ENCODE measurements at places on chromosomes 7 and 10.
A peak's percentile ranks its signal among the peaks of the same experiment; 100 is the strongest.

- DNase-seq = peak; percentile 69
These were observed 10.3 kb downstream of the CRHR2 start for GRCh38 chr7:30671793-30672465.

DNA sequence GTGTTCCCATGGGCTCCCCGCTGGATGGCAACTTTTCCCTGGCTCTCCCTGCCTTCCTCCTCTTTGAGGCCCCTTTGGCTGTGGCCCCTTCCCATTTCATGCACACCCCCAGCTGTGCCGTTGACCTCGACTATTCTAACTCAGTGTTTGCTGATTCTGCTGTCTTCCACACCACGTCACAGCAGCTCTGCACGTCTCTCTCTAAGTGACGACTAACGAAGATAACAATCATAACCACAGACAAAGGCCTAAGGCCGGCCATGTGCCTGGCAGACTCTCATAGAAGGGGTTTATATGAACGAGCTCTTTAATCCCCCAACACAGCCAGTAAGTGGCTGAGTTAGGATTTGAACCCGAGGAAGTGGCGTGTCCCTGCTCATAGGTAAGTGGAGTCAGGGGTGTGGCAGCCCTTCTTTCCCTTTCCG is 151.5 kb upstream of the SHH start:
- no peak for DNase-seq

- DNase-seq = no peak
These were observed 4.0 kb downstream of the SNCG start for GRCh38 chr10:86962136-86962980.

GRCh38 chr10:119803264-119803663 is 69.4 kb downstream of the MCMBP start:
- DNase-seq = peak; percentile 61

- no peak for DNase-seq
These were observed 147.1 kb downstream of the PHF14 start for GRCh38 chr7:11120675-11121220.

DNA sequence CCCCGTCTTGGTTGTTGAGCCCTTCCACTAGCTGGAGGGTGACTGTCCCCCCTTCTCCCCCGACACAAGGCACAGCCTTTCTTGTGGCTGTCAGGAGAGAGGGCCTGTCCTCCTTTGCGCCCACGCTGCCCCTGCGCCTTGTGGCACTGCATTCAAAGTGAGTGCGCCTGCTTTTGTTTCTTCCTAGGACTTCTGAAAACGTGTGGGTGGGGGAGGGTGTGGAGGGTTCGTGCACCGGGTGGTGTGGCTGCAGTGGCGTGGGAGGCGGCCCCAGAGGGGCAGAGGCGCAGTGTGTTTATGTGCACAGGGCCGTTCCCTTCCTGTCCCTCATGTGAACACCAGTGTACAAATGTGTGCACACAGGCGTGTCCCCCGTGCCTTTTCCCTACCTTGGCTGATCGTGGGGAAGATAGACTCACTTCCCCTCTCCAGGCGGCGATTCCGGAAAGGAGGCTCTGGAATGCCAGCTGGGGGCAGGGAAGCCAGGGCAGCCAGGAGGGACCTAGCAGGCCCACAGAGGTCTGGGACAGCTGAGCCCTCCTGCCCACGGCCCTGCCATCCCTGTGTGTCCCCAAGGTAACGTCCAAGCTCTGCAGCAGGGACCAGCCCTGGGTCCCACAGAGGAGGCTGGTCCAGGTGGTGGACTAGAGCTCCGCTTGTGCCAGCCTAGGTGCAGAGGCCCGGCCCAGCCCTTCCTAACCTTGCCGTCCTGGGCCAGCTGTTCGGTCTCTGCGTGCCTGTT is 88.8 kb downstream of the LHPP start:
- no peak for DNase-seq

DNA sequence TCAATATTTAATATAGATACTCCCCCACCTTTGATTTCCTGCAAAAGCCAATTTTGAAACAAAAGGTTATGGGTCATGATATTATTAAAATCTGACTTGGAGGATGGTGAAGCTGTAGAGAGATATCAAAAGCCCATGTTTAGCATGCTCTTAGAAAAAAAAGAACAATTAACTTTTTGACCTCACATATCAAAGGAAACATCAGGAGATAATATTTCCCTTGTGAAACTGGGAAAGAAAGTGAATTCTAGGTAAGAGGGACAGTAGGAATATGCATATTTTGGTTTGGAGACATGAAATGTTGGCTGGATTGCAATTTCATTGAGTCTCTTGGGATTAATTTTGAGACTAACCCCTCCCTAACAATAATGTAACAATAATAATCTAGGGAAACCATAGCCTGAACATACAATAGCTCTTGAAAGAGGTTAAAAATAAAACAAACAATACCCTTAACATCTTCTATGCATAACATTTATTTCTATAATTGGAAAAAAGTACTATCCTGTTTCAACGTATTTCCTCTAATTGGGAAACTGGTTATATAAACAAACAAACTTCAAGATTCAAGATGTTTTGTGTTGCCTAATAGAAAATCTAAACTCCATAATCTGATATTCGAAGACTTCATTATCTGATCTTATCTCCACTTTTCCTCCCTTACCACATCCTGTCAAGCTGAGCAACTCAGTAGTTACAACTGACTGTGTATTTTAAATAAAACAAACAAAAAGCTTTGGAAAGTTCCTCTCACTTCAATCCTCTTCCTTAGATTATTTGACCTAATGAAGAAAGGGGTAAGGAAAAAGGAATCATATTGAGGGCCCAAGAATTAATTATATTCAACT is 14.8 kb downstream of the TMEM26 start:
- peak; percentile 31 for DNase-seq

- no peak for DNase-seq
These were observed 21.2 kb upstream of the LRRC4 start for GRCh38 chr7:128052404-128052803.

DNA sequence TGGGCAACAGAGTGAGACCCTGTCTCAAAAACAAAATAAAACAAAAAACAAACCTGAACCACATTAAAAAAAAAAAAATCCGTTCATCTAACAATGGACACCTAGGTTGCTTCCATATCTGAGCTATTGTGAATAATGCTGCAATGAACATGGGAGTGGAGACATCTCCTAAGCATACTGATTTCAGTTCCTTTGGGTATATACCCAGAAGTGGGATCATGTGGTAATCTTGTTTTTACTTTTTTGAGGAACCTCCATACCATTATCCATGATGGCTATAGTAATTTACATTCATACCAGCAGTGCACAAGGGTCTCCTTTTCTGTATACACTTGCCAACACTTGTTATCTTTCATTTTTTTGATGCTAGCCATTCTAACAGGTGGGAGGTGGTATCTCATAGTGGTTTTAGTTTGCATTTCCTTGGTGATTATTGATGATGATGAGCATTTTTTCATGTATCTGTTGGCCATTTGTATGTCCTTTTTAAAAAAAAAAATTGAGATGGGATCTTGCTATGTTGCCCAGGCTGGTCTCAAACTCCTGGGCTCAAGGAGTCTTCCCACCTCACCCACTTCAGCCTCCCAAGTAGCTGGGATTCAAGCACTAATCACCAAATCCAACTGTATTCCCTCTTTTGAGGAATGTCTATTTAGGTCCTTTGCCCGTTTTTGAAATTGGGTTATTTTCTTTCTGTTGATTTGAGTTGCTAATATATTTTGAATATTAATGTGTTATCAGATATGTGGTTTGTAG is 17.5 kb downstream of the CDK13 start:
- DNase-seq = no peak

DNA sequence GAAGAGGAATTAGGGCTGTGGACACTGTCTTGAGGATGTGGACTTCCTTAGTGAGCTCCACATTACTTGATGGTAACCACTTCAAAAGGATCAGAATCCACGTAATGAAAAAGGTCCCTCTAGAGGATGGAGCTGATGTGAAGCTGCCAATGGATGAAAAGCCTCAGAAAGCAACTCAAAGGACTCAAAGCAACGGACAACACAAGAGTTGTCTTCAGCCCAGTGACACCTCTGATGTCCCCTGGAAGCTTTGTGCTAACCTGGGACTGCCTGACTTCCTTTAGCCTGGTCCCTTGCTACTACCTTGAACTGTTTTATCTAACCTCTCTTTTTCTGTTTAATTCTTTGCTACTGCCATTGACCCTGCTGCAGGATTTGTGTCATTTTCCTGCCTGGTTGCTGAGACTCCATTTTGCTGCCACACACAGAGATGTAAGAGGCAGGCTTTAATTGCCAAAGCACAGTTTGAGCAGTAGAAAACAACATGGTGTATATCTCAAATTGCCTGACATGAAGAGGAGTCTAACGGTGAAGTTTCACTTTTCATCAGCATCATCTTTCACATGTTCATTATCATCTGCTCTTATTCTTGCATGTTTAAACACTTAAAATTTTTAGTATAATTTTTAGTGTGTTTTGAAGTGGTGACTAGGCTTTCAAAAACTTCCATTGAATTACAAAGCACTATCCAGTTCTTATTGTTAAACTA is 11.1 kb upstream of the SGCE start:
- no peak for DNase-seq

GRCh38 chr10:122422266-122422989 is 32.0 kb upstream of the ARMS2 start:
- DNase-seq = no peak

DNA sequence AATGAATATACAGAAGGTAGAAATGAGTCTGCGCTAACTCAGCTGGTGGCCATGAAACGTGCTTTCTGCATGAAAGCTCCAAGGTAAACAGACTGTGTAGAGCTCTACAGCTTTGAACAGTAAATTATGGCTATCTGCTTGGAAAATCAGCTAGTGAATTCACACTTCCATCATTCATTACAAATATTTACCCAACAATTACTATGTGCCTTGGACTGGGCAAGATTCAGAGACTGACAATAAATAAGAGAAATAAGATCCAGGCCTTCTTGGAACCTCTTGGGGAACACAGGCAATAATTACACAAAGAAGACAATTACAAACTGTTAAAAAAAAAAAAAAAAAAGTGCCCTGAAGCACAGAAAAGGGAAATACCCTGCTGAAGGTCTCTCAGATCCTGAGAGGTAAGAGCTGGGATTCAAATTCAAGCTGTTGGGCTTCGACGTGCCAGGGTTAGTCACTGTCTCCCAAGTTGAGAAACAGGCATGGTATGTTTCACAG is 15.8 kb downstream of the TSPAN12 start:
- no peak for DNase-seq

DNA sequence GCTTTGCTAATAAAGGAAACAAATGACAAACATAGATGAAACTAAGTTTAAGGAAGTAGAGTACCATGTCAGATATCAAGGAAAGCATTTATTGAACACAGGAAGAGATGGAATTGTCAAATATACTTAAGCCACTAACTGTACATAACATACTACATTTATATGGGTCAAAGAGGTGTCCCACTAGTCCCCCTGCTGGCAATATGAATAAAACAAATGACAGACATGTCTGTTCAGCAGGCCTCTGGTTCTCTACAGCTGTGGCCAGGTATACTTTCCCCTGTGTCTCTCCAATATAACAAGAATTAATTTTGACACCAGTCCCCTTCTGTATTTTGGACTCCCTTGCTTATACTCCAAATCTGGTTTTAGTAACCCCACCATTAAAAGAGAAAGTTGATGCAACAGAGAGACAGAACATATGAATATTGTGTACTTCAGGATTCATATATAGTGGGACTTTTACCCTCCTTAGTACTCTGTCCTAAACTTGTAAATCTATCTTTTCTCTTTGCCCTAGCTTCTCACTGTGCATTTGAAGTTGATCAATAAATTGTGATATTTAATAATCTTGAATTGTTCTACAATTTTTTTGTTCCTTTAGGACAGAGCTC is 42.9 kb downstream of the CD36 start:
- DNase-seq = peak; percentile 41

DNA sequence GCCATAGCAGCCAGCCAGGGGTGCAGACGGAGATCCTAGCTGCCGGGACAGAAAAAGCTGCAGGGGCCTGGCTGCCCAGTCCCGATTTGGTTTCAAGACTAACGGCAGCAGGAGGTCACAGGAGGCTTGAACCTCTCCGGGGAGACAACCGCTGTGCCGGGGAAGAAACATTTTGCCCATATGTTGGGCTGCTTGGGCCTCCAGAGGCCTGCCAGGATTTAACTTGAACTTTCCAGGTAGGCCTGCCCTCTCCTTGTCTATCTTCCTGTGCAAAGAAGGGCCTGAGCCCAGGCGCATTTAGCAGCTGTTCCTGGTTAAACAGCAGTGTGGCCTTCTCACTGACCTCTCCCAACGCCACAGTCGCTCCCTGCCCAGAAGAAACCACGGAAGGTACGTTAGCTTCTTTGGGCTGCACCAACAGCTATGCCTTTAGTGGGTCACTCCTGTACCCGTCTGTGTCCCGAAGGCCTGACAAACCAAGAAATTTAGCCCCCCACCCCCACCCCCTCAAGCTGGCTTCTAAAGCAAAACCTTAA is 17.1 kb upstream of the PTF1A start:
- no peak for DNase-seq

GRCh38 chr7:21704359-21704758 is 161.5 kb downstream of the DNAH11 start:
- no peak for DNase-seq

DNA sequence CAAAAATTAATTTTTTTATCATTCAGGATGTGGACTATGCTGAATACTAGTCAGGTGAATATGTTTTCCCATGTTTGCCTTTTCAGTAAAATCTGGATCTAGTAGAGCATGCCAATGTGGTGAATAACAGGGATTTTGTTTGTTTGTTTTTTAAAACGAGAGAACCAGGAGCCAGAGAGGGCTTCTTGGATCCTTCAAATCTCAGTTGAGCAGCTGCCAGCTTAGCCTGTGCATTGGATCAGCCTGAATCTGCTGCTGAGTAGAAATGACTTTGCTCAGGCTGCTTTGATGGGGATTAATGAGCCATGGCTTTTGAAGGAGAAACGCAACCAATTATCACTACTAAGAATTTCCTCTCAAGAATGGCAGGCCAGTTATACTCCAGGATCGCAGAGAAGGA is 493.8 kb downstream of the ARL4A start:
- DNase-seq = no peak

GRCh38 chr7:24800667-24801066 is 43.4 kb upstream of the GSDME start:
- DNase-seq = no peak

DNA sequence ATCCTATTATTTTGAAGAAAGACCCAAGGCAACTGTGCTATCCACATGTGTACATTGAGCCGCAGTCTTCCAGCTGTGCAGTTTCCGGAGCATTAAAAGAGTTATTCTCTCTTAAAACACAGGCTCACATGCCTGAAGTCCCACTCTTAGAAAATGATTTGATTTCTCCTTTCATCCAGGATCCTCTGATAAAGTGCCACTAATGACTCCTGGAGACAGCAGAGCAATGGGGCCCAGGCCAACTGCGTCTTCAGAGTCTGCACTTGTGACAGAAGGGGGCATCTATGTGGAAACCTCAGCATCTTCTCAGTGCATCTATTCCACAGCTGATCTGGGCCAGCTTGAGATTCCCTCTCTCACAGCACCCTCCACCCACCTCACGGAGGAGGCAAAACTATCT is 482.1 kb upstream of the AKR1E2 start:
- DNase-seq = peak; percentile 55

- DNase-seq = no peak
These were observed 257.3 kb downstream of the BMPER start for GRCh38 chr7:34162677-34163076.

GRCh38 chr7:38020121-38020785 is 99.8 kb downstream of the EPDR1 start:
- peak; percentile 67 for DNase-seq

- DNase-seq = no peak
These were observed 406.7 kb upstream of the FZD8 start for GRCh38 chr10:36048780-36049179.
